ENCODE measurements at places on chromosomes 2 and 18.

DNA sequence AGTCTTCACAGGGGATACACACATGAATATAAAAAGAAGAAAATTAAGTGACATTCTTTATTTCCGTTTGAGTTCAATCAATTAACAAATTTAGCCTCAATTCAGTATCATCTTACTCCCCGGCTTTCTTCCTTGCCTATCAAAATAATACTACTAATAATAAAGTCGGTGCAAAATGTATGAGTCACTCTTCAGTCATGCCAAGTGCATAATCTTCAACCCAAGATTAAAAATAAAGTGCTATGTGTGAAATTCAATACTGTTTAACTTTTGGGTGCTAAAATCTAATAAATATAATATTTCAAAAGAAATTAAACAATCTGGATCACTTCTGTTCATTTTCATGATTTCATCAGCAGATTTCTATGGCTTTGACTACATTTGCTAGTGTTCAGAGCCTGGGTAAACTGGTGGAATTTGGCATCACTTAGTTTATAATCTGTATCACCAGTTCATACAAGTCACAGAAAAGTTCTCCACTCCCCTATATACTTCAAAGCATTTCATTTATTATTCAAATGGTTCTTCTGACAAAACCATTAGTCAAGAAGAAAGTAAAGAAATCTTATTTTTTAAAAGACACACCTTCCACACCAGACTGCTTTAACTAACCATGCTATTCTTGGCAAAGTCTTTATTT, 183.6 kb downstream of the THADA start:
- no peak for DNase-seq

- no peak for DNase-seq
These were observed 81.5 kb upstream of the STON1 start for GRCh38 chr2:48448274-48449061.

GRCh38 chr2:181790716-181791649, 100.5 kb upstream of the ITPRID2 start:
- DNase-seq: no peak

DNA sequence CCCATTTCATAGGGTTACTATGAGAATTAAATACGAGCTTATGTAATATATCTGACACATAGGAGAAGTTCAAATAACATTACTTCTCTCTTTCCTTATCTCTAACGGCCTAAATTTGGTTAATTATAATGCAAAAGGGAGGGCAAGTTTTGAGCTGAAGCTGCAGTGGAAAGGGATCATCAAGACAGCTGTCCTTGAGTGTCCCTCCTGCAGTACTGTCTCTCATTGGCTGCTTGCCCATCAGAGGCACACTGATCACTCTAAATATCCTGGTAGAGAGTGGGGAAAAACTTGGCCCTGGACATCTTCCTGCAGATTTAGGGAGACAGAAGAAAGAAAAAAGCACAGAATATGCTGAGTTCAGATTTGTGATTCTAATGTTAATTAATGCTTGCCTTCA, 186.0 kb downstream of the CAMKMT start:
- DNase-seq: no peak

- DNase-seq: no peak
These were observed 312.9 kb downstream of the CYP26B1 start for GRCh38 chr2:71834796-71835195.

DNA sequence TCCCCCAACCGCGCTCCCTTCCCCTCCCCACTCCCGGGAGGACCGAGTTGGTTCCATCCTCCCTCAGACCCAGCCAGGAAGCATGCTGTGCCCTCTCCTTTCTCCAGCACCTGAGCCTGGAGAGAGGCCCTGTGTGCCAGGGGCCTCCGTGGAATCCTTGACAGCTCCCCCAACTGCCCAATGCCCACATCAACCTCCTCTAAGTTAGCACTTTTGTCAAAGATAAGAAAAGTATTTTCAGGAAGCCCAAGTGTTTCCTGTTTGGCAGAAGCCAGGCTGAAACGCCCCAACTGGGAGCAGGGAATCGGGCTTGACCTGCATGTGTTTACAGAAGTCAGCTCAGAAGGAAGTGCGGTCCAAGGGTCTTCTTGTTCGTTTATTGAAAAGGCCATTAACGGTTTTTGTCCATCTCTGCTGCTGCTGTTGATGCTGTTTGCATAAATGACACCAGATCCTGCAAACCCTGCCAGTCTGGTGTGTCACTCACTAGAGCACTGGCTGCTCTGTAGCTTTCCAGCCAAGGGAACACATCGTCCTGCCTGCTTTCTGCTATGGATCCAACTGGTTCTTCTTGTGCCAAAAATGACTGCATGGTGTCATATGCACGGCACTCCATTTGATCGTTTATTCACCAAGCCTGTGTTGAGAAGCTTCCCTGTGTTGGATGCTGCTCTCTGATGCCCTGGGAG, 35.4 kb upstream of the COL6A3 start:
- DNase-seq: no peak

DNA sequence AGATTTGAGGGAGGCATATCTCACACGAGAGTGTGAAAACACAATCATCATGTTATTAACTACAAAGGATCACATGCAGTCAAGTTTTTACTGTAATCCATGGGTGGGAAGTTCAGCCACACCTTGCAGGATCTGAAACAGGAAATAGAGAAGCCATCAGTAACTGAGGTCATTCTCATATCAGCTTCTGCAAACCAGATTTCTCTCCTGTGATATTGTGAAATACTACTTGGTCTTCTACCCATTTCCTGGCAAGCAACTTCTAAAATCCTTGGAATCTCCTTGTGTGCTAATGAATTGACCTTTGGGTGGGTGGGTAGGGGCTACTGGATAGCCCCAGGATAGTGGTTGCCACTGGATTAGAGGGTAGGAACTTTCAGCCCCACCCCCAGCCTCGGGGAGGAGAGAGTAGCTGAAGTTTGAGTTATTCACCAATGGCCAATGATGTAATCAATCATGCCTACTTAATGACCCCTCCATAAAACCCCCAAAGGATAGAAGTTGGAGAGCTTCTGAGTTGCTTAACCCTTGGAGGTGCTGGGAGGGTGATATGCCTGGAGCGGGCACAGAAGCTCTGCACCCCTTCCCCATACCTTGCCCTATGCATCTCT, 25.6 kb upstream of the TGIF1 start:
- DNase-seq: no peak

DNA sequence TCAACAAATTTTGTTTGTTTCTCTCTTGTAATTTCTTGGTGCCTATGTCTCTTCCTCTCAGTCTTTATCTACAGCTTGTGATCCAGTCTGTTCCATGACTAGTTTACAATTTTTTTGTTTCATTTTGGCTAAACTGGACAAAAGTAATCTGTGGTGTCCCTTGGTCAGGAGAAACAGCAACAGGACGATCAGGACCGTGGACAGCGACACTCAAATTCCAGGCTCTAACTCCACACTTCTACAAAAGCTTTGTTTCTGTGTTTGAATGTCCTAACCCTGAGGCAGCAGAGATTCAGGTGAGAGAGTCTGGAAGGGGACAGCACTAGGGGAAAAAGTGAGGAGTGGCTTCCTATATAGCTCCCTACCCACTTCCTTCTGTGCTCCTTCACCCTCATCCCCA, 593.3 kb upstream of the FANCL start:
- no peak for DNase-seq

All from NCI-H526 treated with DMSO at 0.1 percent for 48 hours (cell line).